ENCODE measurements at places on chromosomes 5 and 9.

- no peak for DNase-seq
Measured at GRCh38 chr5:150227606-150228273, 37.9 kb downstream of the SLC6A7 start.

DNA sequence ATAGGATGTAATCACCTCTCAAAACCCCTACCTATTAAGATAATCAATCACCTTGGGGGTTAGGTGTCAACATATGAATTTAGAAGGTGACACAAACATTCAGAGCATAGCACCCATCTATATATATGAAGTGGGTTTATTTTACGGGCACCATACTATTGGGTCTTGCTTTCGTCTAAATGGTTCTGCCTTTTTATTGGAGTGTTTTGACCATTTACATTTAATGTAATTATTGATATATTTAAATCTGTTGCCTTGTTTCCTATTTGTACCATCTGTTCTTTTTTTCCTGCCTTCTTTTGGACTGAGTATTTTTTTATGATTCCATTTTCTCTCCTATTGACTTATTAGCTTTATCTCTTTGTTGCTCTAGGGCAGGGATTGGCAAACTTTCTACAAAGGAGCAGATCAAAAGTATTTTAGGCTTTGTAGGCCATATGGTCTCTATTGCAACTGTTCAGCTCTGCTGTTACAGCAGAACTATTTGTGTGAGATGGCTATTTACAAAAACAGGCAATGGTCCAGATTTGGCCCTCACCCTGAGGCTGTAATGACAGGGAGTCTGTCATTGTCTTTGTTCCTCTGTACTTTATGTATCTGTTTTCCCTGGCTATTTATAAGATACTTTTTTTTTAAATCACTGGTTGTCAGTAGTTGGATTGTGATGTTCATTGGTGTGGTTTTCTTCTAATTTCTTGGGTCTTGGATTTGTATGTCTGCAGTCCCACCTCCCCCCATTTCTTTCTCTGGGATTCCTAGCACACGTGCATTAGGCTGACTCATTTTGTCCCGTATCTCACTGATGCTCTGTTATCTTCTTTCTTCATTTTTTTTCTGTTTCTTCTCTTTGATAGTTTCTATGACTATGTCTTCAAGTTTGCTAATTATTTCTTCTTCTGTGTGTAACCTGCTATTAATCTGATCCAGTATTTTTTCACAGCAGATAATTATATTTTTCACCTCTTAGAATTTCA, 127.1 kb downstream of the DAB2IP start:
- no peak for DNase-seq

- DNase-seq, result no peak
Measured at GRCh38 chr5:145975361-145976066, 39.1 kb downstream of the SH3RF2 start.

DNA sequence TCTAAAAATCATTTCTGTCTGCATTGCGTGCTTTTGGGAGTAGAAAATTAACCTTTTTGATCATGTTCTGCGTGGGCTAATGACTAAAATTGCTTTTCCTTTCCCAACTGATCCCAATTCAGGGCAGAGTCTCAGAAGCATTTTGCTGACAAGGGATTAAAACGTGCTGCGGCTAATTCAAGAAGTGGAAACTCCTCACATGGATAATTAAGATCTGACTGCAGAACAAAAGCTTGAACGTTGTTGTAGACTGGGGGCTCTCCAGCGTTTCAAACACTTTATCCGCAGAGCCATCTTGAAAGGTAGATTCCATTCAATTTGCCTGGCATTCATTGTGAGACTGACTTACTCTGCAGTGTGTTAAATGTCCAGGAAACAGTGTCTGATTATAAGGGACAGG, 485.3 kb upstream of the DMAC1 start:
- DNase-seq, result no peak

GRCh38 chr5:40277161-40277906, 402.4 kb upstream of the PTGER4 start:
- DNase-seq, result no peak

GRCh38 chr5:1772634-1773033, 27.0 kb downstream of the MRPL36 start:
- no peak for DNase-seq

DNA sequence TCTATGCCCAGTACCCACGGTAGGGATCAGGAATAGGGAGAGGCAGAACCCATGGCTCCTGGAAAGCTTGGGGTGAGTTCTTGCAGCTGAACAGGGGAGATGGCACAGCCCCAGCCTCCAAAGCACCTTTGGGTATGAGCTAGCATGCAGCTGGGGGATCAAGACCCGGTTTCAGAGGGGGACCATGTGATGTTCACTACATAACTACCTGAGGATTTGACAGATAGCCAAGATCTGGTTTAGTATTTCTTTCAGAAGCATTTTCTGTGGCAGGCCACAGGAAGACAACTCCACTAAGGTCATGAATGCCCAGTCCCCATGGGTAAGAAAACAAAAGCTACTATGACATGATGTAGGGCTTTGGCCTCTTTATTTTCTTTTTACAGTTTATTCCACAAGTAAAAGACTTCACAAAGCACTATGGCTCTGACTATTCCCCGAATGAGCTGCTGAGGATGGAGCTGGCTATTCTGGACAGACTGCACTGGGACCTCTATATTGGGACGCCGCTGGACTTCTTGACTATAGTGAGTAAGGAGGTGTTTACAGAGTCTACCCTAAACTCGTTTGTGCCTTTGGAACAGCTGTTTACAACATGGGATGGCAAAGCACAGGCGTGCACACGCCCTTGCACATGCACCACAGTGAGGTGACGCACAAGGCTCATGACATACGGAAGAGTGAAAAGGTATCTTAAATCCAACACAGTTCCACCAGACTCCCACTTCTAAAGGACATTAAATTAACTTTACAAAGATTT, 3.4 kb downstream of the CCNI2 start:
- DNase-seq, result no peak

DNA sequence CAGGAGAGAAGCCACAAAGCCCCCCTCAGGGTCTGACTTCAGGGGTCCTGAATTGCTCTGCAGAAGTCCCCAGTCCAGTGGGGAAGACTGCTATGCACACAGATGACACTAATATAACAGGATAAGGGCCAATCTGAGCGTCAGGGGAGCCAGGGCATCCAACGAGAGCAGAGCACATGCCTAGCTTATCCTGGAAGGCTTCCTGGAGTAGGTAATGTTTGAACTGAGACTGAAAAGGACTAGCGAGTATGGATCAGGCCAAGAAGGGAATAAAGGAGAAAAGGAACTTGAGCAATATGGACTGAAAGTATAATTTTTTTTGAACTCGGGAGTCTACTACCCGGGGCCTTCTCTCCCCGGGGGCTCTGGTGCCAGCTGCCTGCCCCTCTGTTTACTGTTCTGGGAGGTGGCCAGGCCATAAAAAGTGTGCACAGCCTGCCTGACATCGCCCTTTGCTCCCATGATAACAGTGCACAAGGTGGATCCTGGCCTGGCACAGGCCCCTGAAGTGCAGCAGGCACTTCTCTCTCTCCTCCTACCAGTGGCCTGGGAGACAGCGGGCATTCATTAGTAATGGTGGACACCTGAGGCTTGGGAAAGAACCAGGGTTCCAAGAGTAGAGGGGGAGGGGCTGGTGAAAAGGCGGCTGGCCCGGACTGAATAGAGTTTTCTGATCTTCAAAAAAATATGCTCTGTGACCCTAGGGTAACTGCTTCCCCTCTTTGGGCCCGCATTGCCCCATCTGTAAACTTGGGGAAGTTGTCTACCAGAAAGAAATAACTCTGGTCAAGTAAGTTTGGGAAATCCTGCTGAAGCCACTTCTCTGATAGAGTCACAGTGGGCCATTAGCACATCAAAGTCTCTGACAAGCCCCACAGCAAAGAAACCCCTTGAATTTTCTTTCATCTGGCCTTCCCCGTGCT, 4.6 kb upstream of the SLC6A7 start:
- no peak for DNase-seq
